ENCODE measurements at places on chromosomes 3 and 15. TPM values are rescaled to one million over a fixed set of nuclear protein-coding genes. Genes with fewer than 3 reads are reported as not detected.

- no peak for DNase-seq
Measured at GRCh38 chr3:2944628-2945027, 165.5 kb downstream of the IL5RA start.

DNA sequence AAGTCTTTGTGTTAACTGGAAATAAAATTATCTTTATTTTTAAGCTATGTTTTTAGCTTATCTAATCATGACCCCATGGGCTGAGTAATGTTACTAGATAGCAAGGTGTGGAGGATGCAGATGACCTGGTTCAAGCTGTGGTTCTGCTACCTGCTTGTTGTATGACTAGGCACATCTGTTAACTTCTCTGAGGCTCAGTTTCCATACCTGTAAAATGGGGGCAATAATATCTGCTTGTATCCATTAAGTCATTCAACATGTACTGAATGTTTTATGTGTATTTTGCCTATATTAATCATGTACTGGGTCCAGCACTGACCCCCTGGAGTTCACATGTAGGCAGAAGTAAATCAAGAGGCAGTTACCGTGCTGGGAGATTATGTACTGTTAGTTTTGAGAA, 51.5 kb downstream of the CEMIP start:
- no peak for DNase-seq

DNA sequence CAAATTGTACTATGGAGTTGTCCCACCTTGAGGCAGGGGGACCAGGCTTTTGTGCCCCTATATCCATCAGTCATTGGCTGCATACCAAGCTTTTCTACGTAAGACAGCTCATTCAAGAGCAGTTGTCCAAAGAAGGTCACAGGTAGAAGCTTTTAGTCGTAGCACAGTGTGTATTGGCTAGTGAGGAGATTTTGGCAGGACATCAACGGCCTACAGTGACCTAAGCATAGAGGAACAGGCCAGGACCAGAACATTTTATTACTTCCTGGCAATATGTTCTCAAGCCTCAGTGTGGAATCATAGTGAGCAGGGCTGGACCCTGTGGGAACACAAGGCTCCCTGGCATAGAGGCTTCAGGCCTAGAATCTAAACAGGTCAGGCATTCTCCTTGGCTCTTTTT, 105.4 kb upstream of the ANKRD28 start:
- no peak for DNase-seq

DNA sequence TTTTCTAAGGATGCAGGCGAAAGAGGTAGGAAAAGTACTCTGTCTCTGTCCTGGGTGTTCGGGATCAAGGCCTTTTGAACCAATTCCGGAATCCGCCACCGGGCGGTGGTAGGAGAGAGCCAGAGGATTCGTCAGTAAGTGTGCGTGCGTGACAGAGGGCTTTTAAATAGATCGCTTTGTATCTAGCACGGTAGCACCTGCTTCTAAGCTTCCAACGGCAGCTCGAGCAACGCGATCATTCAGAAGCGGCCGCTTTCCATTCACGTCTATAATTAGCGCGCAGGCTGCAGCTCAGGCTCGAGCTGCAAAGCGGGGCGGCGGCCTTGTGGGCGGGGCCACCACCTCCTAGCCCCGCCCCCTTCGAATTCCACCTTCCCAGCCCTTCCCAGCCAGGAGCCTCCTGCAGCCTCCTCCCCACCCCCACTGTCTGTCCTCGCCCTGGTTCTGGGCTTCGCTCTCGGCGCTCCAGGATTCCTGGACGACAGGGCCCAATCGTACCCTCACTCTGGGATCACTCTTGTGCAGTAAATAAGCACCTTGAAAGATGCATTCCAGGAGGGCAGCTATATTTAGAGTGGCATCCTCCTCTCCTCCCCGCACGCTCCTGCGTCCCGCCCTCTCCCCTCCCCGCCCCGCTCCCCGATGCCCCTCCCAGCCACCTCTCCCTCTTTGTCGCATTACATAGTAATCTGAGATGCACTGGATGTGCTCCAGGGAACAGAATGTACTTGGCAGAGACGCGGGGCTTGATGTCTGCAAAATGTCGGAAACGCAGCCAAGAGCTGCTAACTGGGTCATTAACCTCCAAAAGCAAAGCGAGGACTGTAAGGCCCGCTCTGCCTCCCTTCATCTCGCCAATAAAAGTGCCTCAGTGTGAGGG, 224.1 kb upstream of the TPRG1 start:
- peak; percentile 96 for DNase-seq

GRCh38 chr15:35126236-35126635, 41.1 kb upstream of the NANOGP8 start:
- DNase-seq: no peak

The CDCP1 gene
- 3.9 TPM for total RNA-seq

Measured in posterior vena cava (tissue), 2 donors.